ENCODE measurements at places on chromosomes 4 and X. TPM values are rescaled to one million over a fixed set of nuclear protein-coding genes. Genes with fewer than 3 reads are reported as not detected.

DNA sequence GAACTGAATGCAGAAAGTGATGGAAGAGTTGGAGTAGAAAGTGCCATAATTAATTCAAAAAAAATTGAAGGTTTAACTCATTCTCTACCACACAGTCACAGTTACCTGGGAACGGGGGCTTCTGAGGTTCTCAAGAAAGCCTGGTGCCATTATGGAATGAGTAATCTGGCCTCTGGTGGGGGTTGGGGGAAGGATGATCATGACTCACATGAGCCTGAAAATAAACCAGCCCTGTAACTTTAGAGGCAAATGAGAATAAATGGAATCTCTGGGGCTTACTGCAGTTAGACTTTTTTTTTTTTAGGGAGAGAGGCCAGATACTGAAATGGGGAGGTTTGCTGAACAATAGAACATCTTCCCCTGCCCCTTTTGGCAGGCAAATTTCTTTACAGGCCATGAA, 55.3 kb downstream of the SOD3 start:
- no peak for DNase-seq
- no peak overlapping the region for H3K4me3 ChIP-seq
- H3K27ac ChIP-seq: no peak overlapping the region
- no peaks in the 10 kb centered on the region for H3K4me1 ChIP-seq
- H3K27me3 ChIP-seq: peaks cover 4% of the 10 kb centered on the region

- no peaks in the 10 kb centered on the region for H3K27me3 ChIP-seq
- H3K4me1 ChIP-seq: no peaks in the 10 kb centered on the region
- H3K27ac ChIP-seq: no peak overlapping the region
- no peak overlapping the region for H3K4me3 ChIP-seq
- DNase-seq: no peak
- peaks cover 3% of the 10 kb centered on the region for H3K36me3 ChIP-seq
These were observed 14.6 kb downstream of the DGKQ start for GRCh38 chr4:958696-959337.

- DNase-seq: peak; percentile 49
- no peaks in the 10 kb centered on the region for H3K27me3 ChIP-seq
- no peaks in the 10 kb centered on the region for H3K36me3 ChIP-seq
- H3K27ac ChIP-seq: peak overlapping the region; percentile 93
- H3K4me3 ChIP-seq: peak overlapping the region; percentile 92
These were observed 1.1 kb downstream of the ZCCHC18 start for GRCh38 chrX:104113222-104113965.

DNA sequence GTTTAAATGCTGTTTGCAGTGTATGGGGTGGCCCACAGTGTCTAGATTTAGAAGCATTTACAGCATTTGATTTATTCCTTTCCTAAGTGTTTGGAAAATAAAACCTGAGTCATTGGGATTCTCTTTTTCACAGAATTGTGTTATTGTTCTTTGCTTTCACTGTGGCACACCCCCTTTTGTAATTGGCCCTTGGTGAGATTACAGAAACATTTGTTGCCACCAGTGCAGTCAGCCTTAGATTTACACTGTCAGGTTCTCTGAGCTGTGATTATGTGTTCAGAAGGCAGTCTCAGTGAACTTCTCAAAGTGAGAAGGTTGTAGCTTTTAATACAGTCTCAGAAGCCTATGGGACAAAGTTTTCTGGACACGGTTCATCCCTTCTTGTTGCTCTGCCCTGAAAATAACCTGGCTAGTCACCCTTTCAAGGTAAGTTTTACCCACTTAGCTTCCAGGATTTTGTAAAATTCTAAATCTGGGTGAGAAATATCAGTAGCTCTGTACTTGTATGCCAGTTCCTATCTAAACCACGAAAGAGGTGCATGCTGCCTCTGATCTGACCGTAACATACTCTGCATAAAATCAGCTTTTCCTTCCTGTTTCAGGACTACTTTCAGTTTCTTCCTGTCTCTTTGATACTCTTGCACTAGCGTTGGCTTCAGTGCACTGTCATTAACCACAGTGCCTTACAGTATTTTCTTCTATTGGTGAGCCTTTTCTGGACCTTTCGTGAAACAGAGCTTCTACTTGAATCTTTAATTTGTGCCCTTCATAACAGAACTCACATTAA, 12.6 kb downstream of the RUFY3 start:
- peaks cover 32% of the 10 kb centered on the region for H3K4me1 ChIP-seq
- no peaks in the 10 kb centered on the region for H3K27me3 ChIP-seq
- H3K4me3 ChIP-seq: peak overlapping the region; percentile 78
- no peak for DNase-seq

GRCh38 chrX:151741606-151742005, 7.1 kb downstream of the CNGA2 start:
- DNase-seq: no peak
- no peaks in the 10 kb centered on the region for H3K27me3 ChIP-seq
- no peak overlapping the region for H3K27ac ChIP-seq
- H3K4me3 ChIP-seq: no peak overlapping the region
- no peaks in the 10 kb centered on the region for H3K36me3 ChIP-seq
- no peaks in the 10 kb centered on the region for H3K4me1 ChIP-seq

PABPC5 gene
- not detected for total RNA-seq

SAT1 gene
- total RNA-seq: 147 TPM

EDNRA gene
- total RNA-seq: not detected

HPGDS gene
- not detected for total RNA-seq
